CD4-positive, alpha-beta T cell treated with Interleukin-4 for 1 hour (primary cell): ENCODE measurements at places on chromosomes 3 and 15.

DNA sequence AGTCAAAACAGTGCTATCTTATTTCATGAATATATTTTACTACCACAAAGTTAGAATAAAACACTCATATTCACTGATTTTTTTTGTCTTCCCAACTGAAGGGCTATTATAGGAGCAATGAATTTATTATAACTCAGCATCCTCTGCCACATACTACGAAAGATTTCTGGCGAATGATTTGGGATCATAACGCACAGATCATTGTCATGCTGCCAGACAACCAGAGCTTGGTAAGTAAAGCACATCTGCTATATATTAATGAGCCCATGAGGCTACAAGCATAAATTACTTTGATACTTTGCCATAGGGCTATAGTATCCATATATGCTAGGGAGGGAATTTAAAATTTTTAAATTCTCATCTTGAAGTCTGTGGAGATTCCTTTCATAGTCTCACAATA, 95.9 kb downstream of the FEZF2 start:
- DNase-seq: no peak

DNA sequence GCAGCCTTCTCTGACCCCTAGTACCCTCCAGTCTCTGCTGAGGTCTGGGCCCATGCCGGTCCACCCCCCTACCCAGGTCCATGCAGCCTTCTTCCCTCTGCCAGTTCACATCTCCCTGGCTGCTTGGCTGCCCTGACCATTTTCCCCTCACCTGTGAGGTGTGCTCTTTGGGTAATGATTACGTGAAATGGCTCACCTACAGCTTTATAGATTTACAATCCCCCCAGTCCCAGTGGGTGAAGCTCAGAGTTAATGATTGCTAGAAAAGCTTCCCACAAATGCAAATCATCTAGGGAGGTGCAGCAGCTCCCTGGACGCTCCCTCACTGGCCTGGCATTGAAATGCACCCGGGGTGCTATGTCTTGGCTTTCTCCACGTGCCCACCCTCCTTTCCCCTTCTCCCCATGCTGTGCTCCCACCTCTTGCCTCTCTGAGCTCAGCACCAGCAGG, 18.7 kb downstream of the PAQR5 start:
- DNase-seq: no peak

GRCh38 chr3:108673988-108674661, 83.1 kb downstream of the RETNLB start:
- DNase-seq: no peak

- no peak for DNase-seq
Measured at GRCh38 chr3:168362661-168363247, 267.0 kb upstream of the GOLIM4 start.

- DNase-seq: no peak
Measured at GRCh38 chr3:166580561-166580960, 743.3 kb upstream of the BCHE start.

DNA sequence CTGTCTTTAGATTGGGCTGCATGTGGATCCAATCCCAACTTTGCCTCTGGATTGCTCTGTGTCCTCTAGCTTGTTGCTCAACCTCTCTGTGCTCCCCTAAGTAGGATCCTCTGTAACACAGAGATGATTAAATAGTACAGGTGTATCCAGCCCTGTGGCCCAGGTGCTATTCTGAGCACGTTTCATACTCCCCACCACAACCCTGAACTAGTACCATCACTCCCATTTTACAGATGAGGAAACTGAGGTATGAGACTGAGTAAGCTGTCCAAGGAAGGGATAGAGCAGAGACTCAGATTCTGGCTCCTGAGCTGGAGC, 7.2 kb downstream of the ISG20 start:
- no peak for DNase-seq

- DNase-seq: peak; percentile 57
Measured at GRCh38 chr15:56052395-56053045, 59.1 kb upstream of the NEDD4 start.

GRCh38 chr3:53129344-53129743, 891 bp downstream of the RFT1 start:
- DNase-seq: no peak

- DNase-seq: peak; percentile 54
Measured at GRCh38 chr3:72665701-72666446, 182.4 kb downstream of the SHQ1 start.

- no peak for DNase-seq
Measured at GRCh38 chr3:172038798-172039435, 461 bp upstream of the FNDC3B start.

- DNase-seq: no peak
Measured at GRCh38 chr15:42349186-42349585, 10.1 kb upstream of the CAPN3 start.

DNA sequence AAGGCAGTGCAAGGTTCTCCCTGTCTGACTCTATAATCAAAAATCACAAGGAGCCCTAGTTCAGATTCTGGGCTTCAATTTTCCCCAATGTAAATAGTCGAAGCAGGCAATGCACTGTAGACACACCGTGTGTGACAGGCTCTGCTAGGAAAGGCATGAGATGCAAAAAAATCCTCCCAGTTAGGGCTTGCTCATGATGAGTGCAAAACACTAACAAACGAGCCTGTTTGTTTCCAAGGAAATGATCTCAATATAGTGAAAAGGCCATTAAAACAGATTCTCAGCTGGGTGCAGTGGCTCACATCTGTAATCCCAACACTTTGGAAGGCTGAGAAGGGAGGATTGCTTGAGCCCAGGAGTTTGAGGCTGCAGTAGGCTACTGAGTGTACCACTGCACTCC, 55.7 kb downstream of the UMPS start:
- DNase-seq: no peak

DNA sequence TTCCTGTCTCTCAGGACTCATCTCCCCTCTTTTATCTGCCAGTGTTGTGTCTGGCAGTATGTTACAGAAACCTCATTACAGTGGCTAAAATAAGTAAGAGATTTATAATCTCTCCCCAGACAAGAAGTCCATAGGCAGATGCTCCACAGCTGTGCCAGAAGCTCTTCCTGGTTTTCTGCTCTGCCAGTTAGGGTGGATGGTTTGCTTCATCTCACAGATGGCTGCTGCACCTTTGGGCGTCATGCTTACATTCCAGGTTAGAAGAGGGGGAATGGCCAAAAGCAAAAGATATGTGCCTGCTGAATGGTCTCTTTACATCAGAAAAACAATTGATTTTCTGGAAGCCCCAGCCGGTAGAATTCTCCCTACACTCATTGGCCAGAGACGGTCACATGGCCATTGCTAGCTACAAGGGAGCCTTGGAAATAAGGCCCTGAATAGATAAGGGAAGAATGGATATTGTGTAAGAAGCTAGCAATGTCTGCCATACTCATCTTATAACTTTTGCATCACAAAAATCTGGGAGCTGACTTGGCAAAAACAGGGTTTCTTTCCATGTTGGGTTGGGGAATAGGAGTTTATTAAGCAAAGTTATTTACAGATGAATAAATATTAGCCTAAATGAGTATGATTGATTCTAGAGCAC, 91.1 kb downstream of the PDCD6IP start:
- no peak for DNase-seq

DNA sequence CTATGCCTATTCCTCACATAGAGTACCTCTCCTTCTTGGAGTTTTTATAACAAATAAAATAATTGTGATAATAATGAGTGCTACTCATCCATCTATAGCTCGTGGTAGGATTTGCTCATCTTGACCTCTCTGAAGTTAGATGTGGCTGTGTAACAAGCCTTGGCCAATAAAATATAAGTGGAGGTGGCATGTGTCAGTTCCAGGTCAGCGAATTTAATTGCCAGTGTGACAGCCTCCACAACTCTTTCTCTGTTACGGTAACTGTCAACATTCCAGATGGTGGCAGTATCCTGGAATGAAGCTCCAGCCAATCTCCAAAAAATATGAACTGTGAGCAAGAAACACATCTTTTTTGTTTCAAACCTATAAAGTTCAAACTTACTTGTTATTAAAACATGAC, 13.8 kb downstream of the CLRN1 start:
- DNase-seq: no peak

DNA sequence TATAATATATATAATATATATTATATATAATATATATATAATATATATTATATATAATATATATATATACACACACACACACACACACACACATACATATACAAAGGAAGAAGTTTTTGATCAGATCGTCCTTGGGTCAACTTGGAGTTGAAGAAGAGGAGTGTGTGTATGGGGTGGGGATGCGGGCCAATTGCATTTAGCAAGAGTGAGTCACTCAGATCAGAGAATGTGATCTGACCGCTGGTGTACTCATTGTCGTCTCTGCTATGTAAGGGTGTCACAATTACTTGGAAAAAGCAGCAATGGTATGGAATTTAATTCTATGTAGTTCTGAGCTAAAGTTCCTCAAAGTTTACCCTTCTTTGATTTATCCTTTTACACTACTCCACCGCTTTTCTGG, 4.6 kb upstream of the VGLL3 start:
- no peak for DNase-seq
